AML-193 (cell line): ENCODE measurements at places on chromosomes 7 and 10.

- DNase-seq, result no peak
Measured at GRCh38 chr7:131374821-131375220, 47.1 kb downstream of the MKLN1 start.

GRCh38 chr10:75894761-75895160 lies 463.3 kb downstream of the LRMDA start:
- DNase-seq, result no peak

DNA sequence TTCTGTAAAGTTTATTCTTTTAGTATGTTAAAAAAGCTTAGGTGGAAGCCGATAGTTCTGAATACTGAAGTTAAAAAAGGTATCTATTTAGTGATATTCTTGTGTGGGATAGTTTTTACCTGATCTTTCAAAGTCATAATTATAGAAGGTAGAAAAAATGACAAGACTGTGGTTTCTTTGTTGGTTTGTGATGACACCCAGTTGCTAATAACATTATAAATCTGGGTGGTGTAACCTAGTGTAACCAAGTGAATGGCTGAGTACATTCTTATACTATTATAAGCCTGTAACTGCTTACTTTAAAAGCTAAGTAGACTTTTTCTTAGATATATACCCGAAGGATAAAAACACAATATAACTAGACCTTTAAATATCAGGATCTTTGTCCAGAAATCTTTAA lies 2.3 kb downstream of the CDK13 start:
- peak; percentile 25 for DNase-seq

DNA sequence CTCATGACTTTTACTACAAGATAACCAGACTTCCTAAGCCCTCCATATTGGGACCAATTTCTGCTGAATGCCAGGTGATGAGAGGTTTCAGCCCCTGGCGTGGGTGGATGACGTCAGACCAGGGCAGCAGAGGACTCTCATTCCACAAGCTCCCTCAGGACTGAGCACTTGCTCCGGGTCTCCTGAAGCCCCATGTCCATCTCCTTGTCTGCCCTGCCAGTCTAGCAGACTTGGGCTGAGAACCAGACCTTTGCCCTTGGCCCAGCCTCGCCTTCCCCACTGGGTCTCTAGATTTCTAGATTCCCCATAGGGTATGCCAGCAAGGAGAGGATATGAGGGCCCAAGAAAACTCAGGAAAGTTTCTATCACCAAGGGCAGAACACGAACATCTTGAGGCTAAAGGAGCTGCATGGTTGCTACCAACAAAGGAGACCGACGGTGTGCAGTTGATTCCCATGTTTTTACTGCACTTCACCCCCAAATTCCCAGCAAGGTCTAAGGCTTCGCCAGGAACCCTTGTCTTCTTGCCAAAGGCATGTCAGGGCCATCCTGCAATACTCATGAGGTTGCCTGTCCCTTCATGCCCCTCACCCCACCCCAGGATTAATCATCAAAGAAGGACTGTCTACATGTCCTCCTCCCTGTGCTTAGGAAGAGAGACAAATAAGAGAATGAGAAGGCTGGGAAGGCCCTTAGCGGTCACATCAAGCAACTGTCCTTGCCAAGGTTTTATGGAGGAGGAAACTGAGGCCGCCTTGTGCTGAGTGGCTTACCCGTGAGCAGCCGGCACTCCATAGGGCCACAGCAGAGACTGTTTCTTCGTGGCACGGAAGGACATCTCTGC lies 96.5 kb upstream of the MACROH2A2 start:
- no peak for DNase-seq

GRCh38 chr10:125621052-125621451 lies 61.9 kb downstream of the TEX36 start:
- DNase-seq, result no peak

GRCh38 chr7:135168001-135168400 lies 2.5 kb downstream of the CYREN start:
- DNase-seq, result no peak
